Activated T-helper 2 cell treated with anti-CD3 and anti-CD28 coated beads, Interferon-gamma antibody, Interleukin-2, Interleukin-4, amounts not matched to agents 10 μg/mL and 5 μg/mL and 100 μg/mL, durations not matched to agents 14 hours and 24 hours and 36 hours (primary cell): ENCODE measurements at places on chromosomes 6 and 20.

DNA sequence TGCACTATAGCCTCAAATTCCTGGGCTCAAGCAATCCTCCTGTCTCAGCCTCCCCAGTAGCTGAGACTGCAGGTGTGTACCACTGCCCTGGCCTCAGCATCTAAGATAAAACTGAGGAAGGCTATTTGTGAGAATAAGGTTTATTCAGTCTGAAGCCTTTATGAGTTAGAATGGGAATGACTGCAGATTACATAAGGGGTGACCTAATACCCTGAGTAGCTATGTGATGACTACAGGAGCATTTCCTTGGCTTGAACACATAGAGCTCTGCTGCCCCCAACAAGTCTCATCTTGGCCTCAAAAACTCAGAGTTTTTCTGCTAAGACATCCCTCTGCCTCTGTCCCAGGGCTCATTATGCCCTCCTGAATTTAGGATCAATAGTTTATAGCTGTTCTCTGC lies 7.6 kb downstream of the GSS start:
- DNase-seq, result no peak

DNA sequence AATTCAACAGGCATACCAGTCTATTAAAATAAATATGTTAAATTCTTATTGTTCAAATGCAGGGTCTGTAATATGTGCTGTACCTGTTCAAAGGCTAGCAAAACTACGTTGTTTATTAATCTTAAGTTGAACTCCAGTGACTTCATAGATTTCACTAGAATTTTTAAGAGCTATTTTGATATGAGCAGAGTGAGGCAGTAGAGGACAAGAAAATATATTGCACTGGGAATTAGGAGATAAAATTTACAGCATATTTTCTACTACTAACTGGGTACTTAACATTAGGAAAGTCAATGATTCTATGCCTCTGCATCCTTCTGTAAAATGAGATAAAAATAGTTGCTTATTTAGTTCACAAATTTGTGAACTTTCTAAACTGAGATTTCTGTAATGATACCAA lies 162.2 kb upstream of the BMP5 start:
- DNase-seq, result no peak

DNA sequence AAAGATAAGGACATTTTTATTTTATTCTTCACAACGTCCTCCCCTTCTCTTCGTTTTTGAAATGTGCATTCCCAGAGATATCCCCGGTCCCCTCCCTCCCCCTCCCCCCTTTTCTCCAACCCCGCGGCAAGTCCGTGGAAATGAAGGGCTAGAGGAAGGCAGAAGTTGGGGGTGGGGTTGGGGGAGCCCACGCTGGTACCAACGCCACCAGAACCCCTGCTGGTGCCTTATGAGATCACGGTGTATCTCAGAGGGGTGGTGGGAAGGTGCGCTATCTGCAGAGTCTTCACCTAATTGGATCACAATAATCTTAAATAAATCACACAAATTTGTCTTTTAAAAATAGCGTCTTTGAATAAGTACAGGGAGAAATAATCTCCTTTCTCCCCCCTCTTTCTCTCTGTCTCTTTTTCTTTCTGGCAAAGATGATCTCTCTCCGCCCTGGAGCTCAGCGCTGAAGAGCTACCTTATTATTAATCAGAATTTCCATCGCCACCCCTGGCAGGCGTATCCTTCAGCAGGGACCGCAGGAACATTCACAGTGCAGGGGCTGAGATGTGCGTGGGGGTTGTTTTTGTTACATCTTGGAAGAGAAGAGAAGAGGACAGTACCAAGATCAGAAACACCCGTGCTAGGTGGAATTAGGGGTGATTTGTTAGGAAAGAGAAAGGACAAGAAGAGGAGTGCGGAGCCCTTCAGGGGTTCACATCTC lies 915 bp downstream of the CLVS2 start:
- no peak for DNase-seq

DNA sequence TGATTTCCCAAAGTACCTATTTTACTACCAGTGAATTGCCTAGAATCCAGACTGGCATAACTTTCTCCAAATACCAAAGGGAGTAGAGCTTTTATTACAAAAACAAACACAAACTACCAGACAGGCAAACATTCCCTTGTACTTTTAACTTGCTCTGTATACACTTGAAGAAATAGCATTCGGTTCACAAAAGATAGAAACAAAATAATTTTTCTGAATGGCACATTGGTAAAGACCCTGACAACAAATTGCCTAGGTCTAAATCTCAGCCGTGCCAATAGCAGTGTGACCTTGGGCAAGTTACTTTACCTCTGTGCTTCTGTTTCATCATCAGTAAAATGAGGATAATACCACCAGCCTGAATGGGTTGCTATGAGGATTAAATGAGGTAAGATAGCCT lies 15.9 kb downstream of the ARHGAP18 start:
- DNase-seq, result no peak
